ENCODE measurements at places on chromosomes 3 and 15.

DNA sequence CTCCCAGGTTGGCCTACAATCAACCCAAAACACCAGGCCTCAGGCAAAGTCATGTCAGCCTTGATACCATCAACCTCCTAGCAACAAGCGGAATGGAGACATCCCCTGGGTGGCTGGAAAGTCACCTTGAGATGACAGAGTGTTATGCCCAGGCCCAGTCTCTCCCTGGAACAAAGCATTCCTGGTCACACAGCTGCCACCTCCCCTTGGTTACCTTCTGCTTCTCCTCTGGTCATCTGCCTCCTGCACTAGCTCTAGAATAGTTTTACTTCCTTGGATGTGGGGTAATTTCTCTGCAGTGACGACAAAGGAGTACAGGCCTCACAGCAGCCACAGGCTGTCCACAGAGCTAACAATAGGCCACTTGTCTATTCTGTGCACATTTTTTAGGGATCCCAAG, 114.9 kb downstream of the RFTN1 start:
- DNase-seq, result no peak

- no peak for DNase-seq
Observed at GRCh38 chr15:47434596-47434995, 282.7 kb upstream of the SEMA6D start.

GRCh38 chr3:28151608-28152228, 89.7 kb upstream of the CMC1 start:
- no peak for DNase-seq

GRCh38 chr3:173870976-173871375, 473.4 kb downstream of the NLGN1 start:
- DNase-seq, result no peak

DNA sequence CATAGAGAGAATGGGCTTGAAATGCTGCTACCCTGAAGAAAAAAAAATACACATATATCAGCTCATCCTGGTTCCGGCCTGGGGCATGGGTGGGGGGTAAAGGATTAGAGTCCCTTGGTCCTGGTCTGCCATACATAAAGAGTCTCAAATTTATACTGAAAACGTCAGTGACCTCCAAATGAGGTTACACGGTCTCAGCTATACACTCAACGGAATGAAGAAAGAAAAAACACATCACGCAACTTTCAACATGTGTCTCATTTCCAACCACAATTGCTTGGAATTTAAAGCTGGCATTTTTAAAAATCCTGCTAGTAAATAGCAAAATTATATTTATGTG, 612.8 kb downstream of the MCTP2 start:
- DNase-seq, result no peak

- DNase-seq, result peak; percentile 71
Observed at GRCh38 chr15:85793641-85794597, 806 bp downstream of the KLHL25 start.

- DNase-seq, result no peak
Observed at GRCh38 chr3:37580237-37580636, 281.4 kb upstream of the CTDSPL start.

DNA sequence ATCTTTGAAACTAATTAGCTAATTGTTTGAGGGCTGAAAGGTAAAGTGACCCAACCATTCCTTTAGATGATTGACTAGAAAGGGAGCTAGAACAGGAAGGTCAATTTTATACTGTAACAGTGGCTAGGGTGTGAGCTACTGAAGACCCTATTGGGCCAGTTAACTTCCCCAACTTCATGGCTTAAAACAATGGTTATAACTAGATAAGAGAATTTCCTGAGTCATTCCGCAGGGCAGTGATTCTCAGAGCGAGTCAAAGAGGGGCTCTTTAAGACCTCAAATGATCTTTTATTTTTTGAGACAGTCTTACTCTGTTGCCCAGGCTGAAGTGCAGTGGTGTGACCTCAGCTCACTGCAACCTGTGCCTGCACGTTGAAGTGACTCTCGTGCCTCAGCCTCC, 33.7 kb upstream of the TTBK2 start:
- DNase-seq, result no peak

DNA sequence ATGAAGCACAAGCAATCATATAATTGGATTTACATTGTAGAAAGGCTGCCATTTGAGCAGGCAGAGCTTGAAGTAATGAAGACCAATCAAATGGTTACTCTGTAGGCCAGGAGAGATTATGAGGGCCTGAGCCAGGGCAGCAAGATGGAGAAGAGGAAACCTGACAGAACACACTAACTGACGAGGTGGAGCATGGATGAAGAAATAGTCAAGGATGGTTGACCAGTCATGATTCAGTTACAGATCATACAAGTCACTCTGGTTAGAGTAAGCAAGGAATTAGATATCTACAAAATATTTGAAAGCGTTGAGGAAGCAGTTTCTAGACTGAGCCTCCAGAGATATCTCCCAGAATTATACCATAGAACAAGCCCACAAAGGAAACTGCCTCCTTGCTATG, 101.8 kb upstream of the THSD4 start:
- DNase-seq, result no peak
